ENCODE measurements at places on chromosomes 4 and X. TPM values are rescaled to one million over a fixed set of nuclear protein-coding genes. Genes with fewer than 3 reads are reported as not detected.

GRCh38 chr4:52244848-52245247 is 193.7 kb downstream of the SPATA18 start:
- no peak for DNase-seq

DNA sequence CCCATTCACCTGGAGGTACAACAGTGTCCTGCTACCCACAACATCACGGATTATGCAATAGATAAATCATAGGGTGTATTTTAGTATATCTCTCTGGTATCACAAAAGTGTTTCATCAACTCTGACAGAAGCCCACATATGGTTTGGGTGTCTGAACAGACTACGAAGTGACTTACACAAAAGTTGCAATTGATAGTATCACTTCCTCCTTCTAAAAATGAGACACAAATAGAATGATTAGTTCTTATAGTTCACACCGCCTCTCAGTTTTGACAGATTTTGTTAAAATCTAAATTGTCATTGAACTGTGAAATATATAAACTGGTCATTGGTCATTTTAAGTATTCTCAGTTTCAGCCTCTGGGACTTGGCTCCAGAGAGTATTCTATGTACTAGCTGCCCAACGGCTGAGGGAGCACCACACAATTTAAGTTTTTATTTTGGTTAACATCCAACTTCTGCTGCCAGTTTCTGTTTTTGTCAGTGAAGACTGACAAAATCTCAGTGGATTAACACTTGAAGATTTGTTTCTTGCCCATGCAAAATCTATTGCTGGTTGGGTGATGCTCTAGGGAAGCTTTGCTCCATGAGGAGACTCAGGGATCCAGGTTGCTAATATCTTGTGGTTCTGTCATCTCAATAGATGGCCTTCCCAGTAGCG is 113.8 kb upstream of the PUDP start:
- no peak for DNase-seq

DNA sequence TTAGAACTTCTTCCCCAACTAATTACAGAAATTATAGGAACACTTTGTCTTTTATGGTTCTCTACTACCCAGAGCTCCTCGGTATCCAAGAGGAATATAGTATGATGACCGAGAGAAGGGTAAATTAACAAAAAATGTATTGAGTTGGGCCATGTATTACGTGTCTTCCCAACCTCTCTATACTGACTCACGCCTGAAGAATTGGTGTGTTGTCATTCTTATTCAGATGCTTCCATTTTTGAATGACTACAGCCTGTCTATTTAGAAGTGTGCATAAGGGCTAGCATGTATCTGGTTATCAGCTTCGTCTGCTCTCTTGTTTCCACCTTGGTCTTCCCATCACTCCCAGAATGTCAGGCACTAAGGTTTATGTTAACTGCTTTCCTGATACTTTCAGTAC is 24.5 kb upstream of the SCD5 start:
- no peak for DNase-seq

GRCh38 chrX:145553702-145554101 is 263.9 kb upstream of the SLITRK2 start:
- no peak for DNase-seq

Gene C4orf50
- polyA plus RNA-seq = 0.01 TPM

Gene CNKSR2
- 11.5 TPM for polyA plus RNA-seq

Gene SCOC
- polyA plus RNA-seq = 88.5 TPM

Gene UCP1
- 0.66 TPM for polyA plus RNA-seq

Gene USP51
- polyA plus RNA-seq = 10.3 TPM
